GM12878 (cell line): ENCODE measurements at places on chromosomes 2 and 18. TPM values are rescaled to one million over a fixed set of nuclear protein-coding genes. Genes with fewer than 3 reads are reported as not detected.

Gene GPR45
- not detected in 2 replicates for polyA plus RNA-seq

Gene ADCYAP1
- not detected in 2 replicates for polyA plus RNA-seq

Gene ADD2
- 0.11 and 0.13 TPM in 2 replicates for polyA plus RNA-seq

Gene MBOAT2
- 1.7 and 2.9 TPM in 2 replicates for polyA plus RNA-seq

Gene AP1S3
- 13.0 and 13.2 TPM in 2 replicates for polyA plus RNA-seq

Gene MLPH
- polyA plus RNA-seq: not detected in 2 replicates

Gene FHOD3
- 1.7 and 2.4 TPM in 2 replicates for polyA plus RNA-seq

Gene ANKRD23
- polyA plus RNA-seq: 2.6 and 2.8 TPM in 2 replicates

Gene SKOR2
- polyA plus RNA-seq: not detected in 2 replicates

Gene PSTPIP2
- polyA plus RNA-seq: 26.3 and 28.9 TPM in 2 replicates

Gene KANSL1L
- 2.7 and 3.6 TPM in 2 replicates for polyA plus RNA-seq

Gene STARD6
- not detected in 2 replicates for polyA plus RNA-seq

Gene FIGN
- polyA plus RNA-seq: not detected in 2 replicates

Gene CACNB4
- polyA plus RNA-seq: 7.5 and 8.9 TPM in 2 replicates

Gene TSN
- polyA plus RNA-seq: 98.3 and 103 TPM in 2 replicates

Gene ATP5MC3
- polyA plus RNA-seq: 1,103 and 1,121 TPM in 2 replicates

Gene TMEM182
- polyA plus RNA-seq: 3.9 and 5.0 TPM in 2 replicates

Gene PDCD1
- 1.9 TPM in 2 replicates for polyA plus RNA-seq

Gene TEX44
- not detected in 2 replicates for polyA plus RNA-seq

Gene SMYD1
- polyA plus RNA-seq: not detected in 2 replicates

Gene SCTR
- polyA plus RNA-seq: not detected in 2 replicates

Gene RUFY4
- polyA plus RNA-seq: 0.23 and 0.64 TPM in 2 replicates

Gene HEATR5B
- polyA plus RNA-seq: 13.7 and 14.5 TPM in 2 replicates
